ENCODE measurements at places on chromosomes 5 and 9. TPM values are rescaled to one million over a fixed set of nuclear protein-coding genes. Genes with fewer than 3 reads are reported as not detected.

Gene SPATA31D3
- not detected for total RNA-seq

Gene ADAMTS19
- total RNA-seq = not detected

Gene IRX1
- total RNA-seq = not detected

Gene CARTPT
- not detected for total RNA-seq

Gene TAF11L10
- not detected for total RNA-seq

Gene SHISAL2B
- total RNA-seq = not detected

Gene DDX4
- total RNA-seq = 0.23 TPM

Gene MARVELD2
- 0.30 TPM for total RNA-seq

Gene NUTM2G
- not detected for total RNA-seq

Gene LECT2
- not detected for total RNA-seq

Data from activated naive CD4-positive, alpha-beta T cell treated with anti-CD3 and anti-CD28 coated beads, Interleukin-2, amount 10 ng/mL, durations not matched to agents 5 hours and 36 hours (primary cell).